ENCODE measurements at places on chromosomes 1 and 21.
A peak's percentile ranks its signal among the peaks of the same experiment; 100 is the strongest.

- H3K36me3 ChIP-seq, result no peaks in the 10 kb centered on the region
- peaks cover 29% of the 10 kb centered on the region for H3K4me1 ChIP-seq
- no peak overlapping the region for H3K27ac ChIP-seq
- H3K4me3 ChIP-seq, result no peak overlapping the region
- H3K27me3 ChIP-seq, result no peaks in the 10 kb centered on the region
Measured at GRCh38 chr1:150072959-150073358, 5.4 kb downstream of the VPS45 start.

GRCh38 chr1:171625225-171625624 is 3.2 kb downstream of the MYOCOS start:
- no peak overlapping the region for H3K27ac ChIP-seq
- no peak overlapping the region for H3K4me3 ChIP-seq
- H3K27me3 ChIP-seq, result no peaks in the 10 kb centered on the region
- H3K36me3 ChIP-seq, result no peaks in the 10 kb centered on the region

DNA sequence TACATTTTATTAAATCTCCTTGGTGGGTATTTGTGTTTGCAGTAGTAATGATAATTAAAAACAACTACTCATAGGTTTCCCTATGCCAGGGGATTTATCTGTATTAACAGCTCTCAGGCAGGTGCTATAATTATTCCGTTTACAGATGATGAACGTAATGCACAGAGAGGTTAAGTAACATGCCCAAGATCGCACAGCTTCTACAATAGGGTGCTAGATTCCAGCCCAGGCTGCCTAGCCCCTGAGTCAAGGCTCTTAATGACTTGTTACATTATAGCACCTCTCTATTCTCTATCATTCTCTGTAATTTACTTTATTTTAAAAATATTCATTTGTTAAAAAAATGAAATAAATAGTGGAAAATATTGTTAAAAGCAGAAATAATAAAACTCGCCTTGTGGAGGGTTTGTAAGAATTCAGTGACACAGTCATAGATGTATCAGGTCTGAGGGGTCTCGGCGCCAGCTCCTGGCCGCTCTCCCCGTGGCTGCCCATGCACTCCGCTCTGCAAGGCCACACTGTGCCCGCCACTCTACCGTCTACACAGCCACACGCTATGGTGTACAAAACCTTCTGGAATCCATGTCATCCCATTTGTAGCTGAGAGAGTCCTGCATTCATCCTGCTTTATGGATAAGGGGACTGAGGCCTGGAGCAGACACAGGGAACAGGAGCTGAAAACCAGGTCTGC is 562.2 kb downstream of the MATN1 start:
- no peaks in the 10 kb centered on the region for H3K4me1 ChIP-seq
- DNase-seq, result no peak
- no peaks in the 10 kb centered on the region for H3K27me3 ChIP-seq
- H3K27ac ChIP-seq, result no peak overlapping the region
- H3K36me3 ChIP-seq, result no peaks in the 10 kb centered on the region

DNA sequence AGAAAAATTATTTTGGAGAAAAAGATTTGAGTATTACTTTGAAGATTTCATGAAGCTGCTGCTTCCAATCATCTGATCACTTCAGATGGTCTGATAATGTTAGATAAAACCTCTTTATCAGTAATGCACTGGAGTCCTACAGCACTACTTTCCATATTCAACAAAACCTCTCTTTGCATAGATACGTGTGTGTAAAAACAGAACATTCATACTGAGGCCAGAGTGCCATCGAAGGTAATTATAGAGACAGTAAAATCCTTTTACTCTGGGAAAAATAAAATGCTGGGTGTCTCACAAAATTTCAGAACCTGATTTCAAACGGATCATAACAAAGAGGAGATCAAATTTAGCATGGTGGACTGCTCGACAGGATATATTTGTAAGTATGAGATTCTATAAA is at the start of gene RGS13:
Gene RGS13, plus strand, starts transcription at position 209 of the 400 bp plus-strand sequence. CDS start 8,188 bp downstream, outside the sequence.
- H3K27me3 ChIP-seq, result no peaks in the 10 kb centered on the region
- no peaks in the 10 kb centered on the region for H3K36me3 ChIP-seq
- H3K4me1 ChIP-seq, result no peaks in the 10 kb centered on the region
- DNase-seq, result no peak
- H3K27ac ChIP-seq, result no peak within 1 kb of the TSS

DNA sequence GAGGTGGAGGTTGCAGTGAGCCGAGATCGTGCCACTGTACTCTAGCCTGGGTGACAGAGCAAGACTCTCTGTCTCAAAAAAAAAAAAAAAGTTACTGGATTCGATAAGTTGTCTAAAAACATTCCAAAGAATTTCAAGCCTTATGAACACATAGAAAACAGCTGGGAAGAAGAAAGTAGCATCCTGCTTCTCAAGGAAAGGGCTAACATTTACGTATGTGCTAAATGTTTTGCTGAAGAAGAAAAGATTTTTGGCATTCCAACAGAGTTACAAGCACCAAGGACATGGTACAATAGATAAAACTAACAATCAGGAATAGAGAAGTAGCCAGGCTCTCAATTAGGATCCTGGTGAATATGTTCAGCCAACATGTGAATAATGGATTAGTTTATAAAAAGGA is 69.8 kb downstream of the HFM1 start:
- no peaks in the 10 kb centered on the region for H3K27me3 ChIP-seq
- H3K36me3 ChIP-seq, result no peaks in the 10 kb centered on the region
- no peak for DNase-seq
- no peaks in the 10 kb centered on the region for H3K4me1 ChIP-seq
- H3K4me3 ChIP-seq, result no peak overlapping the region

GRCh38 chr1:206465951-206466350 is 4.3 kb upstream of the IKBKE start:
- H3K36me3 ChIP-seq, result no peaks in the 10 kb centered on the region
- H3K4me1 ChIP-seq, result peaks cover 62% of the 10 kb centered on the region
- H3K27ac ChIP-seq, result no peak overlapping the region
- no peak for DNase-seq
- no peaks in the 10 kb centered on the region for H3K27me3 ChIP-seq
- no peak overlapping the region for H3K4me3 ChIP-seq

GRCh38 chr1:55943012-55943411 is 636.4 kb downstream of the PLPP3 start:
- H3K4me3 ChIP-seq, result no peak overlapping the region
- no peaks in the 10 kb centered on the region for H3K36me3 ChIP-seq
- no peak overlapping the region for H3K27ac ChIP-seq
- no peaks in the 10 kb centered on the region for H3K27me3 ChIP-seq
- H3K4me1 ChIP-seq, result no peaks in the 10 kb centered on the region

DNA sequence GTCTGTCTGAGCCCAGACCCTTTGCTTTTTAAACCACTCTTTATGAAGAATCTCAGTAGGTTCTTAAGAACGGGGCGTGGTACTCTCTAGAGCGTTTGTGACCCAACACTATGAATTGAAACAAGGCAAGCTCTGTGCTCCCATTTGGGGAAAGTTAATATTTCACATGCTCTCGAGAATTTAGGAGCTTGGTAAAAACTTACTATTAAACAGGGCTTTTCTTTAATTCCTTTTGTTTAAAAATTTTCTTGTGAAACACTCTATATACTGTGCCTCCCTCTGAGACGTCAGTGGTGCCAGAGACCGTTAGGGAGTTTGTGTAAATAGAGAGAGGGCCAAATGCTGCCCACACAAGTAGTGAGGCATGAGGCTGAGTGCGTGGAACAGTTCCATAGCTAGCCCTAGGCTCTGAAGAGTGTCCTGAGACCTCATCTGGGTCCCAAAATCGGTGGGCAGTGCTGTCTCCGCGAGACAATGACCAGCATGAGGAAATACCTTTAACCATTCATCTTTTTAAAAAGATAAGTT is 144.7 kb downstream of the ROR1 start:
- no peak for DNase-seq
- no peaks in the 10 kb centered on the region for H3K27me3 ChIP-seq
- H3K36me3 ChIP-seq, result no peaks in the 10 kb centered on the region
- no peaks in the 10 kb centered on the region for H3K4me1 ChIP-seq
- H3K27ac ChIP-seq, result no peak overlapping the region

- no peak overlapping the region for H3K27ac ChIP-seq
- no peaks in the 10 kb centered on the region for H3K4me1 ChIP-seq
- H3K4me3 ChIP-seq, result no peak overlapping the region
- no peaks in the 10 kb centered on the region for H3K27me3 ChIP-seq
- no peak for DNase-seq
- no peaks in the 10 kb centered on the region for H3K36me3 ChIP-seq
Measured at GRCh38 chr1:174743654-174744561, 255.8 kb upstream of the CACYBP start.

DNA sequence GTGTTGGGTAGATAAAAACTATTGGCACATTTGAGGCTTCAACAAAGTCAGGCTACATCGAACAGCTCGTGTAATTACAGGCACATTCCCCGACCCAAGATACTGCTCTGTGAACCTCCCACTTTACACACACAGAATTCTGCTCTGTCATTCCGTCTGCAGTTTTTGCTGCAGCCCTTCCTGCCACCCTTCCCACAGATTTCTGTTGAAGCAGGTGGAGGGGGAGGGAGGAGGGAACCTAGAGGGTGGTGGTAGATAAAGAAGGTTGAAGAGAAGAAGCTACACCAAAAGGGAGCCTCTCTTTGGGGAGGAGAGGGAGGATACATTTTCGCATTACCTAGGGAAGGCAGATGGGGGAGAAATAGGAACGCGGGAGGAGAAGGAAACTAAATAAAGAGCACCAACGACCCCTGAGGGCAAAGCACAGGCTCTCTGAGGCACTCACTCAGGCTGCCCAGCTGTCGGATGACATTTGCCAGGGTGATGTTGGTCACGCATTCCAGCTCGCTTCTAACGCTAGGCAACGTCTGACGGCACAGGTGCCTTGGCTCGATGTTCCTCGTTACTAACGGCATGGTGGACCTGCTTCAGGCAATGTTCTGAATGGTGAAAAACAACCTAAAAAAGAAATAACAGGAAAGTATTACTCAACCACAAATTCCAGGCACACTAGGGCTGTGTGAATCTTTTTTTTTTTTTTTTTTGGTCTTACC is 36.0 kb downstream of the GPR3 start:
- H3K27ac ChIP-seq, result peak overlapping the region; percentile 16
- no peaks in the 10 kb centered on the region for H3K27me3 ChIP-seq
- no peak overlapping the region for H3K4me3 ChIP-seq
- H3K36me3 ChIP-seq, result peaks cover 8% of the 10 kb centered on the region
- H3K4me1 ChIP-seq, result peaks cover 86% of the 10 kb centered on the region
- no peak for DNase-seq

GRCh38 chr1:209900734-209901133 is 37.3 kb upstream of the SYT14 start:
- no peaks in the 10 kb centered on the region for H3K27me3 ChIP-seq
- H3K36me3 ChIP-seq, result no peaks in the 10 kb centered on the region
- no peak overlapping the region for H3K4me3 ChIP-seq

GRCh38 chr1:162011337-162012012 is 12.2 kb downstream of the OLFML2B start:
- no peaks in the 10 kb centered on the region for H3K27me3 ChIP-seq
- DNase-seq, result no peak
- H3K27ac ChIP-seq, result no peak overlapping the region
- no peaks in the 10 kb centered on the region for H3K36me3 ChIP-seq

GRCh38 chr1:205907794-205908193 is 35.5 kb downstream of the SLC26A9 start:
- no peak overlapping the region for H3K4me3 ChIP-seq
- no peak overlapping the region for H3K27ac ChIP-seq
- no peak for DNase-seq
- H3K36me3 ChIP-seq, result no peaks in the 10 kb centered on the region

DNA sequence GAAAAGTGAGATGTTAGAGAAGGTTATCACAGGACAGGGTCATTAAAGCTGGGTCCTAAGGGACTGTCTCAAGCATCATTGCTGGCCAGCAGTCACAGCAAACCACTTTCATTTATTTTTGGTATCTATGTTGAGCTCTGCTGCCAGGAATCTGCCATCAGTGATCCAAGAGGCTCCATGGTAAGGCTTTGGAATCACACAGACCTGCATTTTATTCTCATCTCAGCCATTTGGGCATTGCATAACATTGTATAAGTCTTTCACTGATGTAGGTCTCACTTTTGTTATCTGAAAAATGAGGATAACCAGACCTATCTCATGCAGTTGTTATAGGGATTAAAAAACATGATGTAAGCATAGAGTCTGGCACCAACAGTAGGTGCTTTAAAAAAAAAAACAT is 77.5 kb downstream of the OMA1 start:
- H3K36me3 ChIP-seq, result no peaks in the 10 kb centered on the region
- no peak overlapping the region for H3K27ac ChIP-seq
- no peaks in the 10 kb centered on the region for H3K4me1 ChIP-seq
- no peak overlapping the region for H3K4me3 ChIP-seq
- no peak for DNase-seq
- H3K27me3 ChIP-seq, result no peaks in the 10 kb centered on the region

DNA sequence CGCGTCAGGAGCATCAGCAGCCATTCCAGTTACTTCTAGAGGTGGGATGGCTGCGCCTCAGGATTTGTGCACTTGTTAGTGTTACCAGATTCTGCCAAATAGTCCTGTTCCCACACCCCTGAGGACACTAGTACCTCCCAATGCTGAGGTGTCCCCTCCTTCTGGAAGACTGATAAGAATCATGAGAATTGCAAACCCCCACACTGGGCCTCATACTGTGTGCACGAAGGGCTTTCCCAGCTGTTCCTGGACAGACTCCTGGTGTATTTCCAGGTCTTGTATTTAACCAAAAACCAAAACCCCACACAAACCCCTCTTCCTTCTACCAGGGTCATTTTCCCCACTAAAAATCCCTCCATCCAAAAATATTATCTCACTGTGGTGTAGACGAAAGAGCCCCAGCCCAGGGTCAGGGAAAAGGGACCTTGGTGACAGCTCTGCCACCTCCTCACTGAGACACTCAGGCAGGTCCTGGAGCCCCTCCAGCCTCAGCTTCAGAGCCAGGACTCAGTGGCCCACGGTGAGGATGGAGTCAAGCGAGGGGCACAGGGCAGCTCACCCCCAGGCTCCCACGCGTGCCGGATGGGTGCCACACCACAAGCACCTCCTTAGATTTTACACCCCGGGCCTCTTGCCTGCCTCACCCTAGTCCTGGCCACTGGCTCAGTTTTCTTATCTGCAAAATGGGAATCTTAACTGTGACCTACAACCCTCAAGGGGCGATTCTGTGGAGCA is 131.4 kb upstream of the RUNX3 start:
- H3K4me1 ChIP-seq, result peaks cover 3% of the 10 kb centered on the region
- H3K27ac ChIP-seq, result no peak overlapping the region
- DNase-seq, result no peak
- H3K36me3 ChIP-seq, result no peaks in the 10 kb centered on the region
- no peak overlapping the region for H3K4me3 ChIP-seq
- H3K27me3 ChIP-seq, result no peaks in the 10 kb centered on the region
